Inflammatory macrophage treated with lipopolysaccharide for 1 hour (primary cell): ENCODE measurements at places on chromosomes 16 and 17.

DNA sequence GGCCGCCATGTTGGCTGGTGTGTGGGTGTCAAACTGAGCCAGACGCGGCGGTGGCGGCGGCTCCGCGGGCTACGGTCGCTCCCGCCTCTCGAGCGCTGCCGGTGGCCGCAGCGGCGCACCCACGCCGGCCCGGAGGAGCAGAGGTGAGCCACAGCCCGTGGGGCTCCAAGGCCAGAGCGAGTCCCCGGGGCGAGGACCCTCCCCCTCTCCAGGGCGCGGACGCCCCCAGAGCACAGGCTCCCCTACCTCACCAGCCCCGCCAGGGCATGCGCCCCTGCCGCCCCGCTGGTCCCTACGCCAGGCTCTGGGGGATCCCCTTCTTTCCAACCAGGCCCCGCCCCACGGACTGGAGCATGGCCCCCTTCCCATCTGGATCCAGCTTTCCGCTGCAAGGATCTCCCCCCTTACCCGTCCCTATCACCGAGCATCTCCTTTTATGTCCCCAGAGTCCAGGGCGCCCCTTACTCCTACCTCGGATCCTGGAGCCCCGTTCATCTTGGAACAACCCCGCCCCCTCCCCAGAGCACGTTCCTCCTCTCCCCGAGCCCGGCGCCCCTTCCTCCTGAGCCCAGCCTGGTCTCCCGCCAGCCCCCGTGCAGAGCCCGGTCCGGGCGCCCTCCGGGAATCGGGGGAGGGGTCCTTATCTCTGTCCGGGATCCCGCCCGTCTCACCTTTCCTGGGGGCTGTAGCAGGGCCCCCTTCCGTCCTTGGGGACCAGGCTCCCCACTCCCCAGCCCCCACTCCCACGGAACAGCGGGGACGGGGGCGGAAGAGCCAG, 412 bp downstream of the EPN2 start:
- DNase-seq, result no peak

DNA sequence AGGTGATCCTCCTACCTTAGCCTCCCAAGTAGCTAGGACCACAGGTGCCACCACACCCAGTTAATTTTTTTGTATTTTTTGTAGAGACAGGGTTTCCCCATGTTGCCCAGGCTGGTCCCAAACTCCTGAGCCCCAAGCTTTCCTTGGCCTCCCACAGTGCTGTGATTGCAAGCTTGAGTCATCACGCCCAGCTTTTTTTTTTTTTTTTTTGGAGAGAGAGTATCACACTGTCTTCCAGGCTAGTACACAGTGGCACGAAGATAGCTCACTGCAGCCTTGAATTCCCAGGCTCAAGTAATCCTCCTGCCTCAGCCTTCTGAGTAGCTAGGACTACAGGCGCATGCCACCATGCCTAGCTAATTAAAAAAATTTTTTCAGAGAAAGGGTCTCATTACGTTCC, 27.2 kb downstream of the HEATR9 start:
- DNase-seq, result no peak

GRCh38 chr16:86752582-86753175, 174.3 kb downstream of the FOXL1 start:
- DNase-seq, result no peak

GRCh38 chr17:81900181-81900820, 1.7 kb upstream of the NPB start:
- DNase-seq, result no peak

- DNase-seq, result no peak
These were observed 3.0 kb downstream of the DCXR start for GRCh38 chr17:82034371-82035011.

DNA sequence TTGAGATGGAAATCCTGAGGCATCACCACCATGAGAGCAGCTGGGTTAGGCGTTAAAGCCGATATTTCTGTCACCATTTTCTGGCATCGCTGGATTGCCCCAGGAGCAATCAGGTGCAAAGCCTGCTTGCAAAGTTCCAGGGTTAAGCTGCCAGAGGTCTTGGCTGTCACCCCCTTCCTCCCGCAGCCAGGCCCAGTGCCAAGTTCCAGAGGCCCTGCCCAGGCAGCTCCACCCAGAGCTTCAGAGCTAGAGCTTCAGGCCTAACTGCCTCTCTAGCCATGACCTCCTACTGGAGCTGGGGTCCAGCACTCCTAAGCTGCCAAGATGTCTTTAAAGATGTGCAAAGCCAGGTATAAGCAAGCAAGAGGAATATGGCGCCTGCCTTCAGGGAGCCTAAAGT, 8.8 kb upstream of the TMEM238L start:
- no peak for DNase-seq

- DNase-seq, result no peak
These were observed 26.0 kb downstream of the SGSM2 start for GRCh38 chr17:2363318-2363717.

DNA sequence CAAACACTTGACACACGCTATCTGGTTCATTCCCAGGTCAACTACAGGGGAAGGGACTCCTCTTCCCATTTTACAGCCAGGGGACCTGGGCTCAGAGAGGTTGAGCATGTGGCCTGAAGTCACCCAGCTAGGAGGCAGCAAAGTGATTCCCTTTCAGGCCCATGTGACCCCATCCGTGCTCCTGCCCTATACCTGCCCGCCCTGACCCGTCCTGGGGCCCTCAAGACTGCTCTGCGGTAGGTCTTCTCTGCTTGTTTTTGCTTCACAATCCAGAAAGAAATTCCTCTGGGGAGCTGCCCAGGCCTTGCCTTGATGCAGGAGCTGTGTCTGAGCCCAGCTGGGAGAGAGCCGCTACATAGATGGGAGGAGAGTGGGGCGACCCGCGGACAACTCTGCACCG, 161.4 kb downstream of the SDK2 start:
- no peak for DNase-seq

GRCh38 chr16:65105171-65105570, 16.7 kb downstream of the CDH11 start:
- DNase-seq, result no peak

- DNase-seq, result peak; percentile 22
These were observed 631 bp downstream of the KREMEN2 start for GRCh38 chr16:2964475-2965336.

DNA sequence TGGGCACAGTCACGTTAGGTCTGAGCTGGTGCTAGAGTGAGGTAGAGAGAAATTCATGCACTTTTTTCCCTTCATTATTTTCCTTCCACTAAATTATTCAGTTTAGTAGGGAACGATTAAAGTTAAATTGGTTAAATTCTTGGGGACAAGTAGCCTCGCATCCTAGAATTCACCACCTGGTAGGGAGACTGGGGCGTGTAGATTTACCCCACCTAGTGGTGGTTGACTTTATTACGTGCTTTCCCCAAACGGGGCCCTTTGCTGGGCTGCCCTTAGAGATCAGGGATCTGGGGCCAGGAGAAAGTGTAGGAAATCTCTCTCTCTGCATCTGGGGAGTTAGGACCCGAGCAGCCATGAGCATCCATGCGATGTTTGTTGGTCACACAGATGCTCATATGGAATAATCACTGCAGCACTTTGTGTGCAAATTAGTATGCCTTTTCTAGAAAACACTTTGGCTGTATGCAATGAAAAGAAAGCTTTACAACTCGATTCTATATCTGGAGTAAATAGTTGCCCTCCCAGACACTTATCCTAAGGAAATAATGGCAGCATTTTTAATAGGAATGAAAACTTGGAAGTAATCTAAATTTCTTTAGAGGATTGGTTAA, 107.0 kb downstream of the PLCG2 start:
- DNase-seq, result peak; percentile 11

- DNase-seq, result no peak
These were observed 8.7 kb downstream of the COX10 start for GRCh38 chr17:14078027-14078426.

- DNase-seq, result peak; percentile 13
These were observed 217.3 kb downstream of the NTN1 start for GRCh38 chr17:9238340-9239245.

- peak; percentile 16 for DNase-seq
These were observed 88.8 kb downstream of the LITAF start for GRCh38 chr16:11497851-11498289.

DNA sequence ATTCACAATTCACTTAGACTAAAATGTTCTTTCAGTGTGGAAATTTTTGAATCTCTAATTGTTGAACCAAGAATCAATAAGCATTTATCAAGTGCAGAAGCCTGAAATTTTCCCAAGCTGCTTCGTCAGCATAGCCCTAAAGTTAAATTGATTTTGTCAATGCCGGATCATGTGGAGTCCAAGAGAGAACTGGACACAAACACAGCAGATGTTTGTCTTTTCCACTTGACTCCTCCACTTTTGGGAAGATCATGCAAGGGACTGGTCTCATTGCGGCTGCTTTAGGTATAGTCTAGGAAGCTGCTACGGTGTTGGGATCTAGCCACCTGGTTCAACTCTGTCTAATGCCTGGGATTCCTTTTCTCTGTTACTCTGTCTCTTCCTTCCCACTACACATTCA, 95.7 kb downstream of the CYB561 start:
- DNase-seq, result no peak

GRCh38 chr17:41528959-41529353, 848 bp upstream of the KRT19 start:
- no peak for DNase-seq

- no peak for DNase-seq
These were observed 6.8 kb downstream of the AXIN2 start for GRCh38 chr17:65554553-65555223.

DNA sequence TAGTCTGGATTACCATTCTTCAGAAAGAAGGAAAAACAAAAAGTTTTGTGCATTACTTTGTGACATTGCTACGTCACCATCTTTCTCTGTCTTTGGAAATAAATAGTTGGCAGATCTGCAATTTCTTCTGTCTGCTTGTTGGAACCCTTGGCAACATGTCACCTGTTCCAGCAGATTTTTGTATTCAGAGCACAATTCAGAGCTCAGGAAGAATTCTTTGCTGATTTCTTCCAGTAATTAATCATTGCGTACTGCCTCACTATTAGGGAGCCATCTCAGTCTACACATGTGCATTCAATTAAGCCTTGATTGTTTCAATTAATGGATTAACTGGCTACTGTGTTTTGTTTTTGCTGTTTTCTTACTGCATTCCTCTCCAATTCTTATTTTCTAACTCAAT, 467.2 kb downstream of the CDH8 start:
- no peak for DNase-seq

DNA sequence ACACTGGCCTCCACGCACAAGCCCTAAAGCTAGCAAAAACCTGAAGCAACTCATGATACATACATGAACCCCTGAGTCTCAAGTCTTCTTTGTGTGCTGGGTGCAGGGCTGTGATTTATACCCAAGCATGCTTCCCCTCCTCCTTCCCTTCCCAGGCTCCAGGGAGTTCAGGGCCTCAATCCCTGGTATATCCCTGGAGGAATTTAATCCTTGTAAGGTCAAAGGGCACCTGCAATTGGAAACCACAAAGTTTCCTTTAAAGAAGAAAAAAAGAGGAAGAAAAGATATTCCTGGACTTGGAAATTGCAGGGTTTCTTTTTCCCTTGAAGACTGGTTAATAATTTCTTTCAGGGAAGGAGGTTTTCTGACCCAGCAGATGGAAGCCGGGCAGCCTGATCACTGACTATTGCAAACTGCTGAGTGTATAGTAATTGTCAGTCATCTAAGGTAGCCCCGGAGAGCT, 182.3 kb downstream of the AATF start:
- DNase-seq, result no peak

- DNase-seq, result no peak
These were observed 36.8 kb downstream of the HELZ start for GRCh38 chr17:67208232-67208631.

GRCh38 chr17:49716668-49717364, 9.1 kb upstream of the SLC35B1 start:
- DNase-seq, result no peak

GRCh38 chr16:4239020-4239419, 2.9 kb downstream of the SRL start:
- DNase-seq, result no peak

DNA sequence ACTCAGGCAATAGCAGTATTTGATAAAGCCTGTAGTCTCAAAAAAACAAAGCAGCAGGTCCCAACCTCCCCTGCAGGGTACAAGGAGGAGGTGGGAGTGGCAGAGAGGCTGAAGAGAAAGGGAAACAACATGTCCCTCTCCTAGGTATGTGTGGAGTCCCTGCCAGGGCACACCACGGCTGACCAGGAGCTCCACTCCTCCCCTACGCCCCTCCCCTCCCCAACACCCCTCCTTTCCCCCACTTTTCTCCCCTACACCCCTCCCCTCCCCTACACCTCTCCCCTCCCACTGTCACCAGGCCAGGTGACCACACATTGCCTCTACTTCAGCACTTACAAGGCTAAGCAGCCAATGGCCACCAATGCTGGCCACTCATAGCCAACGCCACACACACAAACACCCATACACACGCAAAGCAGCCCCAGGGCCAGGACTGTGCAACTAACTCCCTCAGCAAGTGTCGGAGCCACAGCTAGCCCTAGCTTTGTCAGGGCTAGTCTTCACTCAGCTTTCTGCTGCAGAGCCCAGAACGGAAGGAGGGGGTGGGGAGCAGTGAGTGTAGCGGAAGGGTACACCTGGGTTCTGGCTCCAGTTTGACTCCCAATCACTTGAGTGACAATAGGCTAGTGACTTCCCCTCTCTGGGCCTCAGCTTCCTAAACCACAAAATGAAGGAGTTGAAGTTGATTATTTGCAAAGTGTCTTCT, 8.2 kb downstream of the CAVIN1 start:
- DNase-seq, result no peak

DNA sequence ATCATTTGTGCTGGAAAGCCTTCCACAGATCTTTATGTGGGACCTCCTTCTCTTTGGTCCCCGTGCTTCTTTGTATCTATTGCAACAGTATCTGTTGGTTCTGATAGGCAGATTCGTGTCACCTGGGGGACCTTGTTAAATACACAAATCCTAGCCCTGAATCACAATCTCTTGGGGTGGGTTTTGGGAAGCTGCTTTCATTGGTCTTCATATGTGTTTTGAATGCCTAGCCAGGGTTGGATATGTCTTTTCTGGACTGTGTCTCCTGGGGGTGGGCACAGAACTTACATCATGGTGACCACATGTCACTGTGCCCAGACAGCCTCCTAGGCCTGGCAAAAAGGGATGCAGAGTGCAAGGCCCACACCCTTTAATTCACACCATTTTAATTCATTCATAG, 81.0 kb upstream of the HNF1B start:
- no peak for DNase-seq

DNA sequence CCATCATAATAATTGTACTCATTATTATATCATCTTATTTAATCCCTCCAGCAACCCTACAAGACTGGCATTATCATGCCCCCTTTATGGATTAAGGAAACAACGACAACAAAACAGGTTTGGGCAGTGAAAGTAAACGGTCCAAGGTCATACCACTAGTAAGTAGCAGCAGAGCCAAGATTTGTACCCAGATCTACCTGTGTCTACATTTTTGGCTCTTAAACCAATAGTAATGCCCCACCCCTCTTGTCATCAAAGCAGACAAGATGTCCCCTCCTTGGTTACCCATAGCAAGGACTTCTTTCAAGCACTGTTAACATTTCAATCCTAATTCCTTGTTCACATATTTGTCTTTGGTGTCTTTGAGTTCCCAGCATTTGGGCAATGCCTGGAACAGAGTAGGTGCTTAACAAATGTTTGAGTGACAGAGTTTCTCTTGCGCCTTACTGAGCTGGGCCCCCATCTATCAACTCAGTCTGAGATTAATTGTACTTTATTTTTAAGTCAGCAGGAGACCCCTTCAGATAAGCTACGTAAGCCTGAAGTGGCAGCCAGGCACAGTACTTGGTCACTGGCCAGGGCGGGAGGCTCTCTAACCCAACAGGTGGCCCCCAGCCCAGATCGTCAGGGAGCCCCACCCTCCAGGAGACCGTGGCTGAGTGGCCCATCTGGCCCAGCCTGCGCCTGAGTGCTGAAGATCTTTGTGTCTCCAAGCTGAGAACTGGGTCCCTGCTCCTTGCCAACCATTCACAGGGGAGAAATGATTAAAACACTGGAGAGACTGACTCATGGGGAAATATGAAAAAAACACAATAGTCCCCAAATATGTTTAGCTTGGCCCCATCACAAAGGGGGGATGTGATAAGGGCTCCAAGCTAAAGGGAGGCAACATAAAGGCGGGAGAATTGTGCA, 75.8 kb downstream of the AXIN2 start:
- DNase-seq, result no peak
